ENCODE measurements at places on chromosomes 13 and 19.
A peak's percentile ranks its signal among the peaks of the same experiment; 100 is the strongest.

GRCh38 chr13:113148940-113149503 lies 9.4 kb upstream of the PROZ start:
- DNase-seq: peak; percentile 7

- no peak for DNase-seq
Measured at GRCh38 chr19:4991538-4991937, 22.6 kb downstream of the KDM4B start.

- no peak for DNase-seq
Measured at GRCh38 chr13:44397766-44398223, 24.2 kb downstream of the SERP2 start.

GRCh38 chr19:29966588-29967249 lies 24.7 kb downstream of the URI1 start:
- no peak for DNase-seq

- DNase-seq: no peak
Measured at GRCh38 chr13:46496086-46496485, 56.9 kb upstream of the LRCH1 start.

DNA sequence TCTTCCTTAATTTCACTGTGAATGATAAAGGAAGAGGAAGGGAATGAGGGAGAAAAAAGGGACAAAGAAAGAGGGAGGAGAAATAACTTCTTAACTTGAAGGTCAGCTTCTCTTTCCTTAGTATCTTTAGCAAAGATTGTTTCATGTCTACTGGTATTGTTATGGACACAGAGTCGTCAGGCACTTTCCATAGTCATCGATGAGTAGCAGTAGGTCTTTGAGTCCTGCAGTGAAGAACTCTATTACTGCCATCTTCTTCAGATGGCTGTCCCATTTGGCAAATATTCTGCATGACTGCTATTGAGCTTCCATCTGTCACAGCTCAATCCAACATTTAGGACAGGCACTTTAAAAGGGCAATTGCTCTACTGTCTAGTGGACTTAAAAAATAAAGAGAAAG lies 2463.1 kb downstream of the PCDH9 start:
- no peak for DNase-seq

- no peak for DNase-seq
Measured at GRCh38 chr19:20287070-20287469, 120.1 kb downstream of the ZNF486 start.

DNA sequence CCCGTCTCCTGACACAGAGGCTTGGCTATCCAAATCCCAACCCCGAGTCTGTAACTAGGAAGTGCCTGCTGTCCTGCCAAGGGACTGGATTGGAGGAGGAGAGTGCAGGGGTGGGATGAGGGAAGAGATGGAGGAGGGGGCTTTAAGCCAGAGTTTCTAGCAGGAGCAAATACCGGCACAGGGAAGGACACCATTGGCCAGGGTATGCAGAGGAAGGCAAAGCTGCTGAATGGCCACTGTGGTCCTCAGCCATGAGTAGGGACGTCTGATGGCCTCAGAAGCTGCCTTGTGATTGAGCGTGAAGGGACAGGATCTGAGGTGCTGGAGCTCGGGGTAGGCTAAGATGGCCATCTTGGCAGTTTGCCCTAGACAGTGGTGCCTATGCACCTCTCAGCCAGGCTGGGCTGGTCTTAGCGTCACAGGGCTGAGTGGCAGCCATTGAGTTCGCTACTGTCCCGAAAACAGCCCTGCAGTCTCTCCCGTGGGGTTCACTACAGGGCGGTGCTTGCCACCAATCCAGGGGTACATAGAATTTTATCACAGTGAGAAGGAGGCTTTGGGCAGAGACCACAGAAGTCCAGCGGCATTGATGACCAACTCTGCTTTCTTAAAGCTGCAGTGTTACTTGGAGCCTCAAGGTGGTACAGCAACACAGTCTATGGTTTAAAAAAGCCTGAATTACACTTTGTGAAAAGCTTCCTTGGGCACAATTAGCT lies 61.8 kb downstream of the AKAP11 start:
- peak; percentile 48 for DNase-seq

GRCh38 chr13:96503481-96503880 lies 413.6 kb downstream of the HS6ST3 start:
- no peak for DNase-seq

- no peak for DNase-seq
Measured at GRCh38 chr19:45047188-45047797, 8.4 kb downstream of the CLASRP start.

GRCh38 chr19:38839816-38840582 lies 8.4 kb upstream of the ECH1 start:
- DNase-seq: no peak

DNA sequence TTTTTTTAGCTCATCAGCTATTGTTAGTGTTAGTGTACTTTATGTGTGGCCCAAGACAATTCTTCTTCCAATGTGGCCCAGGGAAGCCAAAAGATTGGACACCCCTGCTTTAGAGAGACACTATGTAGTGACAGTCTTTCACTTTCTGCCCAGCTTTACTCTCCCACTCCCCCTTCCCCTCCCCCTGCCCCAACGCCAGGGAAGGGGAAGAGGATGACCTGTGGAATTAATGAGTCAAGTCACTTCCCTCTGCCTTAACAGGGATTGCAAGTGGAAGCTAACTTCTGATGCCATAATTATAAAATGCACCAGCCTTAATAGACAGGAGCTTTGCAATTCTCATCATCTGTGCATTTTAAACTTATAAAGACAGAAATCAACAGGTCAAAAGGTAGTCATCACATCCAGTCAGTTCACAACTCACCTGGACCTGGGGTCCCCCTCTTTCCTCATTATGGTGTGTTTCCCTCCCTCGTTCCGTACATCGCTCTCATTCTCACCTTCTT lies 1.6 kb downstream of the ZNF415 start:
- DNase-seq: no peak

DNA sequence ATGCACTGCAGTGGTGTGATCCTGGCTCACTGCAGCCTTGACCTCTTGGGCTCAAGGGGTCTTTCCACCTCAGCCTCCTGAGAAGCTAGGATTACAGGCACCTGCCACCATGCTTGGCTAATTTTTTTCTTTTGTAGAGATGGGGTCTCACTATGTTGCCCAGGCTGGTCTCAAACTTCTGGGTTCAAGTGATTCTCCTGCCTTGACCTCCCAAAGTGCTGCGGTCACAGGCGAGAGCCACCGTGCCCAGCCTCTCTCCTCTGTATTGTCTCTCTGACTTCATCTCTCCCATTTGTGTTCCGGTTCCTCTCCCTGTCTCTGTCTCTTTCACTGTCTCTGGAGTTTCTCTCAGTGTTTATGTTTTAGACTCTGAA lies 1.7 kb upstream of the C19orf85 start:
- no peak for DNase-seq

DNA sequence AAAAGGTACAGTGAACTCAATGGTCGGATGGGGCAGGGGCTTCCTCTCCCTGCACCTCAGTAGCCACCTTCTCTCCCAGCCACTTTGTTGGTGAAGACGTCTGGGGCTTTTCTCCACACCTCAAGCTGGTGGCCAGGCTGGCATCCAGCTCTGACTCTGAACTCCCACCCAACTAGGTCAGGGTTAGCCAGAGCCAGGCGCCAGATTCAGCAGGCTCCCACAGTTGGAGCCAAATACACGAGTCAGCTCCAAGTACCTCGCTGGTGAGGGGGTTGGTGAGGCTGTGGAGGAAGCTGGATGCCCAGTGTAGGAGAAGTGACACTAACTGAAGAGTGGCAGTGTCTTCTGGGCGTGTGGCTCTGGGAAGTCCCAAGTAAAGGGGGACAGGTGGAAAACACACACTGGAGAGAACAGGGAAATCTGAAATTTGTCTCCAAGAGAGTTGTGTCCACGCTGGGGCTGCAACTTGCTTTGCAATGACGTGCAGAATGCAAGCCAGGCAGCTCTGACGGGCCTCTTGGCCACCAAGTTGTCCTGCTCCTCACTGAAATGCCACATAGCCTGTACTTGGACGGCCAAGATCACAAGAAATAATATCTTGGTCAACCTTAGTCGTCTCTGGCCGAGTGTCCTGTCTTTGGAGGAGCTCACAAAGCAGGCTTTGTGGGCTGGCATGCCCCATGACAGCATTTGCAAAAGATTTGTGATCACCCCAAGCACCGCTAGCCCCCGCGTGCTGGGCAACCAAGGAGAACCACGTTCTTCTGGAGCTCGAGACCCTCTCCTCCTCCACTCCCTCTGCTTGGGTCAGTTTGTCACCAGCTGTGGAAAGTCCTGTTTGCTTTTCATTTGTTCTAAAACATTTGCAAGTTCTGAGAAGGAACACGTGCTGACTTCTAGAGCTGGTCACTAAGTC lies 18.1 kb downstream of the SLC7A1 start:
- DNase-seq: no peak

- no peak for DNase-seq
Measured at GRCh38 chr13:91825516-91825915, 427.1 kb downstream of the GPC5 start.

DNA sequence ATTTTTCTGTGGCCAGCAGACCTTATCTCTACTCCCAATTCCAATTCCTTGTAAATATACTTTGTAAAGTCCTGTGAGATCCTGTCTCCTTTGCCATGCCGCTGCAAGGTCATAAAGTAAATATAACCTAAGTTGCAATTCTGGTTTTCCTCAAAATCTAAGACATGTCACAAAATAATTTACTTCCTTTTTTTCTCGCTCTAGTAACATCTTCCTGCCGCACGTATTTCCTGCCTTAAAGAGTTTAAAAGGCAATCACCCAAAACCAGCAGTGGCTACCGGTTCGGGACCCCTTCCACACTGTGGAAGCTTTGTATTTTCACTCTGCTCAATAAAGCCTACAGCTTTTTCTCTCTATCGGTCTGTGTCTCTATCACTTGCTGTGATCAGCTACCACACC lies 832.0 kb upstream of the SLITRK5 start:
- DNase-seq: no peak

GRCh38 chr13:114134944-114135610 lies 2.7 kb upstream of the RASA3 start:
- no peak for DNase-seq

DNA sequence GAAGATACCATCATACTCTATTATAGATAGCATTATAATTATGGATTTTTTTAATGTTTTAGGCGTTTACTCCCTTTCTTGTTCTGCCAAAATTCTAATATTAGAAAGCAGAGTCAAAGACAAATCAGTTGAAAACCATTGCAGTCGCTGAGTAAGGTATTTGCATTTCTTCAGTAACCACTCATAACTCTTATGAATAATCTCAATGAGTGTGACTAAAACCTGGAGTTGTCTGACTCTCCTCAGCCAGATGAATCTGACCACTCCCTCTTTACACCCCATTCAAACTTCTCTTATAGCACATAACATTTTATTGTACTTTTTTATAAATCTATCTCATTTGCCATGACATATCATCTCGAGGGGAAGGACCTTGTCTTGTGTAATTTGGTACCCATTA lies 1006.5 kb downstream of the DIAPH3 start:
- no peak for DNase-seq

GRCh38 chr19:52322429-52322828 lies 13.6 kb upstream of the ZNF610 start:
- no peak for DNase-seq

DNA sequence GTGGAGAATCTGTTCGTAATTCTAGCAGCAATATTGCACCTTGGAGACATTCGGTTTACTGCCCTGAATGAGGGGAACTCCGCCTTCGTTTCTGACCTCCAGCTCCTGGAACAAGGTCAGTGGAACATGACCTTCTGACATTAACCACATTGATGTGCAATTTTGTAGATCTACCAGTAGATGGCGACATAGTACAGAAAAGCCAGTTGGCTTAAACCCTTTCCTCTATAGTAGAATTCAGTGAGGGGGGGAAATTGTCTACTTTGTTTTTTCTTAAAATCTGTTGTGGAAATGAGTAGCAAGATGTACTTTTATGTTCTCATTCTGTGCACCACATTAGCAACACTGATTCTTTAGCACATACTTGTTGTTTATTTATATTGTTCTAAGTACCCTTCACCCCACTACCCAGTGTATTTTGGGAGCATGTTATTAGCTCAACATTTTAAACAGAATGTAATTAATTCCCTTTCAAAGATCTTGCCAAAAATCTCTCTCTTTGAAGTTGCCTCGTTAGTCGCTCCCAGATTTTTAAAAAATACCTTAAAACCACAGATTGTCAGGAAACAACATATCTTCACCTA lies 332.2 kb downstream of the MYO16 start:
- DNase-seq: peak; percentile 50

DNA sequence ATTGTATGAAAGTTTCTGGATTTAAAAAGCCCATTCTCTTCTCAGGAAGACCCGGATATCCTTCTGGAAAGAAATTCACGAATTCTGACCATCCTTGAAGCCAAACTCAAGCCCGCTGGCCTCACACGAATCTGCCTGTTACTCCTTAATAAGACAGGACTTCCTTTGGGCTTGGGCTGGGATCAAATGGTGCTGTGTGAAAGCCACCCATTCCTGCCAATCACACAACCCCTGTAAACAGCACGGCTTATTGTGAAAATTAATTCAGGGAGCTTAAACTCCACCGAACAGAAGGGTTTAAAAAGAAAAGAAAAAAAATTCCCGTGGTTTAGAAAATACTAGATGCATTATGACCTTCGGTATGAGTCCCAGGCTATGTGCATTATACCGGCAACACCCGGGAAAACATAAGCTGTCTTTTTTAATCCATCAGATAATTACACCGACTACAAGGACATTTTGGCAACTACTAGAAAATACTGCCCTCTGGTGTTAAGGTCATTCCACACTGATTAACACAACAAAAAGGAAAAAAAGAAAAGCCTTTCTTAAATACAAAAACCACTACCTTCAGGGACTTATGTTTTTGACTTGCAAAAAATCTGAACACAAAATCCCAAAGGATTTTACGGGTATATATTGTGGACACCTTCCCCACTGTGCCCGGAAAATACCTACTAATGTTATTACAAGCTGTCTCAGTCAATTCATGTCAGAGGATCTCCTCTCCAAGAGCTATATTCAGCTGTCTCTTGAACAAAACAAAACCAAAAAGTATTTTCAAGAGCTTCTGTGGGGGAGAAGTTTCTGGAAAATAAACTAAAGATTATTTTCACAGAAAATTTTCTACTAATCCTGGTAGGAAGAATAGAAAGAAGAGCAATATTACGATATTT lies 76.0 kb upstream of the LSM14A start:
- DNase-seq: peak; percentile 77

GRCh38 chr19:35184884-35185283 lies 30.3 kb downstream of the FXYD5 start:
- no peak for DNase-seq

DNA sequence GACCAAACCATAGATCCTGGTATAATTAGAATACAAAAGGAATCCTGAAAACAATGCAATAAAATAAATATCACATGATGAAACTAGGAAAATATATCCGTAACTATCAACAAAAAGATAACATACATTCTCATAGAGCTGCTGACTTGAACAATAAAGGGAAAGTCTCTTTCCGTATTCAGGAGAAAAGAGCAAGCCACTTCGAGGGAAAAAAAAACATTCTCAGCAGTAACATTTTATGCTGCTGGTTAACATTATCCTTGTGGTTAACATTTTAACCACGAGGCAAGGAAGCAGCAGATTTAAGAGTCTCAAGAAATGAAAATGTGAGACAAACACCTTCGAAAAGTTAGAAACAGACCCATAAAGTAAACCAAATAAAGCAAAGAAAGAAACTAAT lies 25.8 kb downstream of the NALCN start:
- DNase-seq: no peak

DNA sequence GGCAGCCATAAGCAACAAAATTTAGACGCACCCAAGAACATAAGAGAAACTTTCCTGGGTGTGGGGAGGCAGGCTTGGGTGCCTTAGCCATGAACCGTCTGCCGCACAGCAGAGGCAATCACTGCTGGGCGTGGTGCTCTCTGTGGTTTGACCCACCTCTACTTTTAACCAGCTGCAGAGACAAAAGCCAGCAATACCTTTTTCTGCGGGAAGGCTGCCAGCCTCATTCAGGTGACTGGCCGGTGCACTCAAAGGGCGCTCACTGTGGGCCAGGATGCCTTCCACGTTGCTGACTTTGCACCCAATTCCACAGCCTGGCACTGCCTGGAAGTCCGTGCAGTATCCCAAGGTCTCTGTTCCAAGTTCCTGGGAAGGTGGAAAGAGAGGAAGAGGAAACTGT lies 69.1 kb downstream of the ATP7B start:
- no peak for DNase-seq
